PC-9 (cell line): ENCODE measurements at places on chromosomes 2 and 18.

DNA sequence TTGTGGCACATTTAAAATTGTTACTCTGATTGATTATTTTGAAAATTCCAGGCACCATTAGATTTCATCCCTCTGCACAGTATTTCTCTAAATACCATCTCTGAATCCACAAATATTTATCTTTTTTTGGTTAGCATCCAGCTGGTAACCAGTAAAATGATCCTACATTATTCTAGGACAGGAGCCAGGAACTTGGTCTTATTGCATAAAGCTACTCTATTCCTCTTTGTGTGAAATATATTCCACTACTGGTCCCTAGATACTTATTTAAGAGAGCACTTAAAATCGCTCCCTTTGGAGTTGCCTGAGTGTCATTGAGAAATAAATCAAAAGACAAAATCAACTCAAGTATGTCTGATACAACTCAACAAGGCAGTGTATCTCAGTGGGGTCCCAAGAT, 7.4 kb upstream of the MBOAT2 start:
- H3K4me3 ChIP-seq: no peak overlapping the region
- DNase-seq: no peak
- H3K4me1 ChIP-seq: peaks cover 10% of the 10 kb centered on the region; the same call in 1 of the 2 replicates
- H3K27ac ChIP-seq: no peak overlapping the region
- H3K36me3 ChIP-seq: 0 out of 2 replicates have a peak, but pooled peaks cover 8% of the 10 kb centered on the region
- no peaks in the 10 kb centered on the region for H3K27me3 ChIP-seq

DNA sequence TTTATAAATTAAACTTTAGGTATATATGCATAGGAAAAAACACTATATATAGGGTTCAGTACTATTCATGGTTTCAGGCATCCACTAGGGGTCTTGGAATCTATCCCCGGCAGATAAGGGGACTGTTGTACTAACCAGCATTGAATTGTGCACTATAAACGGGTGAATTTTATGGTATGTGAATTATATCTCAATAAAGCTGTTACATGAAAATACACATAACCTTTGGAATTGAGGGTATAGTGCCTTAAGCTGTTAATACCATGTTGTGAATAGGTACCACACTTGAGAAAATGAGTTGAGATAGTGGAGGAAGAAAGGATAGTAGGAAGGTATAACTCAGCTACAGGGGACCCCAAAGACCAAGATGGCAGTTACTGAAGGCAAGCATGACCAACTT, 167.3 kb downstream of the HAUS1 start:
- H3K4me3 ChIP-seq: no peak overlapping the region
- DNase-seq: no peak
- H3K4me1 ChIP-seq: peaks cover 20% of the 10 kb centered on the region
- no peaks in the 10 kb centered on the region; the same call in 1 of the 2 replicates for H3K36me3 ChIP-seq

GRCh38 chr2:241445426-241445825, 63.0 kb downstream of the STK25 start:
- no peak for DNase-seq
- H3K4me3 ChIP-seq: no peak overlapping the region
- no peaks in the 10 kb centered on the region for H3K4me1 ChIP-seq

DNA sequence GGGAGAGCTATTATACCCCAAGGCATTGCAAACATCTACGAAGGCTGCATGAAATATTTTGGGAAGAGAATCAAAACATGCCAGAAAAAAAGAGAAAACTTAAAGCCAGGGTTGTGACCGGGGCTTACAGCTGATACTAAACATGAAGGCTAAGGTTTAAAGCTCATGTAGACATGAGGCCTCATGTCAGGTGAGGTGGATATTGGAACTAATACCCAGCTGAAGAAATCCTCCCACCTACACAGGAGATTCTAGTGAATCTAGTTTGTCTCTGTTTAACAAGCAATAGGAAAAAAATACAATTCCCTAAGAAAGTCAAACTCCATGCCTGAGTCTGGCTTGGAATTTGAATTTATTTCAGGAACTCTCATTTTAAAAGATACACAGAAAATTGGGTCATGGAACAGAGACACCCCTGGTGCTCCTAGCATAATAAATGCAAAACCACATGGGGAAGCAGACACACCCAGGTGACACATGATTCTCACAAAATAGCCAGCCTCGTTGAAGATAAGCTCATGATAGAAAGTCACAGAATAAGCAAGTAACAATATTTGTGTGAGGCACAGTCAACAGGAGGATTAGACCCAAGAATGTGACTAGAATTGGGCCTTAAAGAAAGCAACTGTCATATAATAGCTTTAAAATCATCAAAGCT, 42.2 kb downstream of the UPP2 start:
- no peaks in the 10 kb centered on the region for H3K4me1 ChIP-seq
- H3K27me3 ChIP-seq: no peaks in the 10 kb centered on the region
- no peak overlapping the region for H3K4me3 ChIP-seq
- H3K36me3 ChIP-seq: no peaks in the 10 kb centered on the region
